ENCODE measurements at places on chromosomes 13 and 19. TPM values are rescaled to one million over a fixed set of nuclear protein-coding genes. Genes with fewer than 3 reads are reported as not detected.

ZNF723 gene
- total RNA-seq: not detected

CASP14 gene
- total RNA-seq: not detected

SOX1 gene
- not detected for total RNA-seq

GRCh38 chr13:66216728-66217127 lies 1013.4 kb downstream of the PCDH9 start:
- H3K36me3 ChIP-seq: no peaks in the 10 kb centered on the region
- no peaks in the 10 kb centered on the region for H3K27me3 ChIP-seq
- no peaks in the 10 kb centered on the region for H3K4me1 ChIP-seq
- H3K4me3 ChIP-seq: no peak overlapping the region
- H3K27ac ChIP-seq: no peak overlapping the region

- no peaks in the 10 kb centered on the region for H3K4me1 ChIP-seq
- no peaks in the 10 kb centered on the region for H3K27me3 ChIP-seq
- H3K4me3 ChIP-seq: no peak overlapping the region
- H3K27ac ChIP-seq: no peak overlapping the region
- no peak for DNase-seq
Measured at GRCh38 chr13:113138792-113139551, 16.4 kb downstream of the F10 start.

DNA sequence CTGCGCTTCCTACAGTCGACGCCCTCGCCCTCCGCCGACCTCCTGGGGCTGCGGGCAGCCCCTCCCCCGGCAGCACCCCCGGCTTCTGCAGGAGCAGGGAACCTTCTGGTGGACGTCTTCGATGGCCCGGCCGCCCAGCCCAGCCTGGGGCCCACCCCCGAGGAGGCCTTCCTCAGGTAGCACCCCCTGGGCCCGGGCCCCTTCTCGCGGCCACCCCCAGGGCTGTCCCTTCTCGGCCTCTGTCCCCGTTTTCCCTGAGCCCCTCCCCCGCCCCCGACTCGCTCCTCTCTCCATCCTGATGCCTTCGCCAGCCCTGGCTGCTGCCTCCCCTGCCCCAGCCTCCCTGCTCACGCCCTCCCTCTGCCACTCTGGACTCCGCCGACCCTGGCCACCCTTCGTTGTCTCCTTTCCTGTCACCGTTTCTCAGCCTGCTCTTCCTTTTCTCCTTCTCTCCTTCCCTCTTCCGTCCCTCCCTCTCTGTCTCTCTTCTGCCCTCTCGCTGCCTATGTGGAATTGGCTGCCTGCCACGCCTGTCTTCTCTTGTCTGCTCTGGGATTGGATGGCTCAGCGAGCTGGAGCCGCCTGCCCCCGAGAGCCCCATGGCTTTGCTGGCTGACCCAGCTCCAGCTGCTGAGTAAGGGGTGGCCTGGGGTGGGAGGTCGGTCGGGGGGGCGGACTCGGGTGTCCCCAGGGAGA lies 11.0 kb downstream of the FUZ start:
- H3K27me3 ChIP-seq: no peaks in the 10 kb centered on the region
- no peaks in the 10 kb centered on the region for H3K4me1 ChIP-seq
- no peak overlapping the region for H3K27ac ChIP-seq
- no peak for DNase-seq

DNA sequence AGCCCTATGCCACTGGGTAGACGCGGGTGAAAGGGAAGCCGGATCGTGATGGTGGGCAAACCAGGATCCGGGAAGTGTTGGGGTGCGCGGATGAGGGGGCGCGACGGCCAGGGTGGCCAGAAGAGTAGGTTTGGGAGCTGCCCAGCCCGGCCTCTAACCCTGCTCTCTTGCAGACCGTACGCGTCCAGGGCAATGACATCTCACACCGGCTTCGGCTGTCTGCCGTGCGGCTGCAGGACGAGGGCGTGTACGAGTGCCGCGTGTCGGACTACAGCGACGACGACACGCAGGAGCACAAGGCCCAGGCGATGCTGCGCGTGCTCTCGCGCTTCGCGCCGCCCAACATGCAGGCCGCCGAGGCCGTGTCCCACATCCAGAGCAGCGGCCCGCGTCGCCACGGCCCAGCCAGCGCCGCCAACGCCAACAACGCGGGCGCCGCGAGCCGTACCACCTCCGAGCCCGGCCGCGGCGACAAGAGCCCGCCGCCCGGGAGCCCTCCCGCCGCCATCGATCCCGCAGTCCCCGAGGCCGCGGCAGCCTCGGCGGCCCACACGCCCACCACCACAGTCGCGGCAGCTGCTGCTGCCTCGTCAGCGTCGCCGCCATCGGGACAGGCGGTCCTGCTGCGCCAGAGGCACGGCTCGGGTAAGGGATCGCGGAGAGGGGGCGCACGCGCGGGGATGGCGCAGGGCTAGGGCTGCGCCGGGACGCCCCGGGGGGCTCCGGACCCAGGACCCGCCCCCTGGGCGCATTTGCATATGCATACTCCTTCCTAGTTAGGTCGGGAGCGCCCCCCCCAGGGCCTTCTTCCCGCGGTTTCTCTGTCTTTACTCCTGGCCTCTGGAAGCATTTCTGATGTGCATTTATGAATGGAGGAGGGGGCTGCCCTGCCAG lies 4.1 kb downstream of the VSTM2B start:
- peaks cover 20% of the 10 kb centered on the region for H3K4me1 ChIP-seq
- no peak for DNase-seq
- H3K4me3 ChIP-seq: no peak overlapping the region

- no peak for DNase-seq
- no peak overlapping the region for H3K27ac ChIP-seq
- H3K4me1 ChIP-seq: no peaks in the 10 kb centered on the region
- no peaks in the 10 kb centered on the region for H3K36me3 ChIP-seq
- no peaks in the 10 kb centered on the region for H3K27me3 ChIP-seq
Measured at GRCh38 chr13:81117416-81117815, 776.5 kb upstream of the SPRY2 start.

DNA sequence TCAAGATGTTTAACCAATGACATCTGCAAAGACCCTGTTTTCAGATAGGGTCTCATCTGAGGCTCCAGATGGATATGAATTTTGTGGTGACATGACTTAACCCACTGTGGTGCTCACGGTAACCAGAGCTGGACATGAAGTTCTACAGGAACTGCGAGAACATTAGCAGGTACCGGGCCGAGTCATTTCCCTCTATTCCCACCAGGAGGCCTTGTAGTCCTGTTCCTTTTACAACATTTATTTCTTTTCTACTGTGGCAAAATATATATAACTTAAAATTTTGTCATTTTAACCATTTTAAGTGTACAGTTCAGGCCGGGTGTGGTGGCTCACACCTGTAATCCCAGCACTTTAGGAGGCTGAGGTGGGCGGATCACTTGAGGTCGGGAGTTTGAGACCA lies 7.6 kb upstream of the TSPAN16 start:
- H3K4me3 ChIP-seq: no peak overlapping the region
- no peak overlapping the region for H3K27ac ChIP-seq
- no peak for DNase-seq

GRCh38 chr19:48918801-48919247 lies 14.7 kb upstream of the DHDH start:
- no peak overlapping the region for H3K27ac ChIP-seq
- no peaks in the 10 kb centered on the region for H3K27me3 ChIP-seq
- H3K36me3 ChIP-seq: peaks cover 15% of the 10 kb centered on the region

- H3K4me3 ChIP-seq: no peak overlapping the region
- H3K4me1 ChIP-seq: no peaks in the 10 kb centered on the region
- H3K36me3 ChIP-seq: no peaks in the 10 kb centered on the region
- H3K27ac ChIP-seq: no peak overlapping the region
- no peaks in the 10 kb centered on the region for H3K27me3 ChIP-seq
Measured at GRCh38 chr13:37173214-37173613, 67.8 kb upstream of the CSNK1A1L start.

DNA sequence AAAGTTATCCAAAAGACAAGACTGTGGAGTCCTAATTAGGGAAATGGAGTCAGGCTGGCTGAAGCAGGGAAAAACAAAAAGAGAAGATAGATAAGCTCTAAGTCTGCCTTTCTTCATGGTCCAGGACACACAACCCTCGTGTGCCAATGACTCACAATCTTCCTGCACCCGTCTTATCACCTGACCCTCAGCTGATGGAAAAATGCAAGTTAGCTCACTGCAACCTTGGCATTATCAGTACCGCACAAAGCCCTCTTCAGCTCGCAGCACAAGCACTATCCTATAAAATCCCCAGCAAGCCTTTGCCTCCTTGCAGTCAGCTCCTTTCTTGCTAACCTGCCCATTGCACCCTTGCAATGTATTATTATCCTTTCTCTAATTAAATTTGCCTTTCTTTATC lies 4.3 kb downstream of the OR7A5 start:
- no peaks in the 10 kb centered on the region for H3K27me3 ChIP-seq
- no peaks in the 10 kb centered on the region for H3K4me1 ChIP-seq
- H3K27ac ChIP-seq: no peak overlapping the region

DNA sequence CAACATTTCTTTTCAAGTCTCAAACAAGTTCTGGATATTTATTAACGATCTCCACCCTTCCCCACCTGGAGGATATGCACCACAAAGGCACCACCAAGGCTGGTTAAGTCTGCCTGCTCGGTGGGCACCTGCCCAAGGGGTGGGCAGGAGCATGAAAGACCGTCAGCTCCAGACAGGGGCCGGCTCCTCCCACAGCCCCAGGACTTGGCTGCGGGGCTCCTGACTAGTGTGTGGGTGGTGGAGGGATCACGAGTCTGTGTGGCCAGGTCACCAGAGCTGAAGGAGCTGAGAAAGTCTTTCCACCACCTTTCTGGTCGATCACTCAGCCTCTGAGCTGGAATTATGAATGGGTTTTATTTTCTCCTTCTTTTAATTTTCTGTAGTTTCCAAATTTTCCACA lies 7.8 kb downstream of the SLC7A1 start:
- no peaks in the 10 kb centered on the region for H3K27me3 ChIP-seq
- peaks cover 7% of the 10 kb centered on the region for H3K4me1 ChIP-seq

DNA sequence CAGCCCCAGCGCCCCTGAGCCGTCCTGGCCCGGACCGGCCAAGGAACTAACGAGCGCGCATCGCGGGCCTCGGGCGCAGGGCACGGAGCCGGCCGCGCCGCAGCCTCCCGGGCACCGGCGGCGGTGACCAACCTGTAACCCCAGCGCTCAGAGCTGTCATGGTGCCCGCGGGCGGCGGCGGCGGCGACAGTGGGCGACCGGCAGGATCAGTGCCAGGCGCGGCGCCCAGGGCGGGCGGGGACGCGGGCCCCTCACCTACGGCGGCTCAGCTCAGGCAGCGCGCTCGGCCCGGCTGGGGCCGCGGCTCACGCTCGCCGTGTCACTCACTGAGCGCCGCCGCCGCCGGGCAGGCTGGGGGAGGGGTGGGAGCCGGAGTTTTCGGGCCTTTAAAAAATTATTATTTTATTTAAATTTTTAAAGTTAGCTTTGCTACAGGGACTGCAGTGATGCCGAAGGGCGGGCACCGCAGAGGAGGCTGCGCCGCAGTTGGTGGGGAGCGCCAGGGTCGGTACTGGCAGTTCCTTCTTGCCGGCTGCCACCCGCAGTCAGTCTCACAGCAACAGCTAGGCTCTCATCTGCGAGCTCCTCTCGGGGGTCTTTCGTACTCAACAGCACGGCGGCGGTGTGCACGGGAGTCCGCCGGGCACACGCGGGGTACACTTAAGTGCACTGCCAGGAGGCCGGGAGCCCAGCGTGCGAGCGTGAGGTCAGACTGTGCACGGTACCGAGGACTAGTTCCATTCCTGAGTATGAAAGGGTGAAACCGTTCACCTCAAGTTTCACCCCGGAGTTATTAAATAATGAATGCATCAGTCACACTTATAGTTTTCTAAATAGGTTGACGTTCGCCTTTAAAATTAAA lies at the start of gene NALCN:
Gene NALCN (minus strand): TSS at position 328 of the 862 bp plus-strand sequence. CDS start 17,382 bp downstream, outside the sequence.
- H3K4me3 ChIP-seq: no peak within 1 kb of the TSS
- no peak for DNase-seq
- no peaks in the 10 kb centered on the region for H3K4me1 ChIP-seq
- no peaks in the 10 kb centered on the region for H3K27me3 ChIP-seq
- no peaks in the 10 kb centered on the region for H3K36me3 ChIP-seq

GRCh38 chr13:94145966-94146365 lies 333.5 kb downstream of the DCT start:
- no peaks in the 10 kb centered on the region for H3K36me3 ChIP-seq
- DNase-seq: no peak
- no peaks in the 10 kb centered on the region for H3K4me1 ChIP-seq
- H3K27ac ChIP-seq: no peak overlapping the region
- H3K4me3 ChIP-seq: no peak overlapping the region

- H3K27ac ChIP-seq: no peak overlapping the region
- no peaks in the 10 kb centered on the region for H3K4me1 ChIP-seq
- H3K27me3 ChIP-seq: no peaks in the 10 kb centered on the region
- DNase-seq: no peak
Measured at GRCh38 chr19:8648240-8648639, 17.8 kb downstream of the NFILZ start.

- no peaks in the 10 kb centered on the region for H3K27me3 ChIP-seq
- no peaks in the 10 kb centered on the region for H3K36me3 ChIP-seq
- no peak overlapping the region for H3K27ac ChIP-seq
- DNase-seq: no peak
- no peak overlapping the region for H3K4me3 ChIP-seq
Measured at GRCh38 chr13:44669534-44669933, 93.4 kb upstream of the TSC22D1 start.

DNA sequence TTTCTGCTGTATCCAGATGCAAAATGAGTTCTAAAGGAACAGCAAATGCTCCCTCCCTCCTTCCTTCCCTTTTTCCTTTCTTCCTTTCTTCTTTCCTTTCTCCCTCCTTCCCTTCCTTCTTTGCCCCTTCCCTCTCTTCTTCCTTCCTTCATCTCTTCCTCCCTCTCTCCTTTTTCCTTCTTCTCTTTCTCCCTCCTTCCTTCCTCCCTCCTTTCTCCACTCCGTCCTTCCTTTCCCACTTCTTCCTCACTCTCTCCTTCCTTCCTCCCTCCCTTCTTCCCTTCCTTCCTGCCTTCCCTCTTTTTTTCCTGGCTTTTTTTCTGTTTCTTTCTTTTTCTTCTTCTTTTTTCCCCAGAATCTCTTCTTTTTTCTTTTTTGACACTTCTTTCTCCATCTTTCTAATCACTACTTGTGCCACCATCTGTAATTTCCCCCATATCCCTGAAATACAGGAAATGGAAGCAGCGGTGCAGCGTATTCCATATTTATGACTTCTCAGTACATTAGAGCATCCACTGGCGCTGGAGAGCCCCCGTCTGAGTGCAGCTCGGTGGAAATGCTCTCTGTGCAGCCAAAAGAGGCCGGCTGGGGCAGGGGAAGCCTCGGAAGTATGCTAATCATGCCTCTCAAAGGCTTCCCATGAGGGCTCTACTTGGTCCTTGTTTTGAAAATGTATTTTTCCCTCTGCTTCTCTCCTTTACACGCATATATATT lies 275.6 kb downstream of the TSHZ3 start:
- H3K27me3 ChIP-seq: no peaks in the 10 kb centered on the region
- no peaks in the 10 kb centered on the region for H3K4me1 ChIP-seq
- H3K27ac ChIP-seq: no peak overlapping the region
- DNase-seq: no peak
- H3K4me3 ChIP-seq: no peak overlapping the region
